Type B pancreatic cell (in vitro differentiated cells): ENCODE measurements at places on chromosomes 6 and 20.

DNA sequence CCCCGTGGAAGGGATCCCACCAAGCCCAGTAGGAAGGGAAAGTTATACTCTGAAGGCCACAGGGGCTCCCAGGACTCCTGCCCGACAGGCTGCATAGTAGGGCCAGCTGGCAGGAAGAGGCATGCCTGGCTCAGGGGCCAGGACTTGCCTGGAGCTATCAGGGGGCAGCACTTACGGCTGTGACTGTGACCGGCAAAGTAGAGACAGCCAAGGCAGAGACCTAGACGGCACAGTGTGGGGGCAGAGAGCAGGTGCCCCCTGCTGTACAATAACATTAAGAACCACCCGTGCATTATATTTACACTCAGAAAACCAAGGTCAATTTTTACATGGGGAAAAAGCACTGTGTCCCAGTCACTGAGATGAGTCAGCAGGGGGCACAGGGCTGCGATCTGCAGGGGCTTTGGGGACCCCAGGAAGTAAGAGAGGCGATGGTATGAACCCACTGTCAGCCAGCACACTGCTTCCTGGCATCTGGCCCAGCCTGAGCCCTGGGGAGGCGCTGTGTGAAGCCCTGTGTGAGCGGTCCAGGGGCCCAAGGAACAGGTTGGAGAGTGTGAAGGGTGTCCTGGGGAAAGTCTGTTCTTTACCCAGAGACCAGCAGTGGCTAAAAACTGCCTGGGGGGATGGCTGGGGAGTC, 9.9 kb downstream of the CCDC167 start:
- no peak for DNase-seq
- H3K4me3 ChIP-seq: no peak overlapping the region
- no peaks in the 10 kb centered on the region for H3K27me3 ChIP-seq

- no peak for DNase-seq
- no peaks in the 10 kb centered on the region for H3K27me3 ChIP-seq
- peaks cover 37% of the 10 kb centered on the region for H3K4me1 ChIP-seq
- H3K36me3 ChIP-seq: no peaks in the 10 kb centered on the region
- H3K4me3 ChIP-seq: no peak overlapping the region
Measured at GRCh38 chr6:148287623-148288333, 54.9 kb upstream of the SASH1 start.

DNA sequence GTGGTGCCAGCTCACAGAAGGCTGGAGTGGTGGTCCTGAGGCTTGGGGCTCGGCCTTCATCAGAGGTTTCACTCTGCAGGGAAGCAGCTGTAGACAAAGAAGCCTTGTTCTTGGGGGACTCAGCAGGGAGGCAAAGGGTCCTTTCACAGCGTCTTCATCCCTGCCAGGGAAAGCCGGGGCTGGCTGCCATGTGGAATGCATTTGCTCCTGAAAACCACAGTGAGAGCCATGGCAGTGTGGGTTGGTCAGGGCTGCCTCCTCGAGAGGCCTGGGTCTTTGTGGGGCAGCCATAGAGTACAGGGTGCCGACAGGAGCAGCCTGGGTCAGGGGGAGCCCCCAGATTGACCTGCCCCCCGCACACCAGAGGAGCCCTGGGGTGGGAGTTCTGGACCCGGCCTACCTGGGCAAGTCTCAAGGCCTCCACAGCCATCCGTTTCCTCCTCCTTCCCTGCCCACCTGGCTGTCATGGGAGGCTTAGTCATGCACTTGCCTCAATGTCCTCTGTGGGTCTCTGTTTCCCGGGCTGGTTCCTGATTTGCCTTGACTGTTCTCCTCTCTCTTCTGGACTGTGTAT, 144.0 kb downstream of the CDC5L start:
- H3K4me3 ChIP-seq: no peak overlapping the region
- peaks cover 17% of the 10 kb centered on the region for H3K4me1 ChIP-seq
- H3K27ac ChIP-seq: no peak overlapping the region
- no peaks in the 10 kb centered on the region for H3K36me3 ChIP-seq
- DNase-seq: no peak
- H3K27me3 ChIP-seq: peaks cover 20% of the 10 kb centered on the region

- no peak overlapping the region for H3K27ac ChIP-seq
- H3K27me3 ChIP-seq: no peaks in the 10 kb centered on the region
- H3K4me3 ChIP-seq: no peak overlapping the region
- no peak for DNase-seq
Measured at GRCh38 chr6:117947234-117947633, 40.2 kb downstream of the SLC35F1 start.
